Activated naive CD4-positive, alpha-beta T cell treated with anti-CD3 and anti-CD28 coated beads, Interleukin-2, amount 50 U/mL, for 72 hours (primary cell): ENCODE measurements at places on chromosomes 1 and 21. TPM values are rescaled to one million over a fixed set of nuclear protein-coding genes. Genes with fewer than 3 reads are reported as not detected.

Gene CAPZB
- 404 TPM for total RNA-seq

DNA sequence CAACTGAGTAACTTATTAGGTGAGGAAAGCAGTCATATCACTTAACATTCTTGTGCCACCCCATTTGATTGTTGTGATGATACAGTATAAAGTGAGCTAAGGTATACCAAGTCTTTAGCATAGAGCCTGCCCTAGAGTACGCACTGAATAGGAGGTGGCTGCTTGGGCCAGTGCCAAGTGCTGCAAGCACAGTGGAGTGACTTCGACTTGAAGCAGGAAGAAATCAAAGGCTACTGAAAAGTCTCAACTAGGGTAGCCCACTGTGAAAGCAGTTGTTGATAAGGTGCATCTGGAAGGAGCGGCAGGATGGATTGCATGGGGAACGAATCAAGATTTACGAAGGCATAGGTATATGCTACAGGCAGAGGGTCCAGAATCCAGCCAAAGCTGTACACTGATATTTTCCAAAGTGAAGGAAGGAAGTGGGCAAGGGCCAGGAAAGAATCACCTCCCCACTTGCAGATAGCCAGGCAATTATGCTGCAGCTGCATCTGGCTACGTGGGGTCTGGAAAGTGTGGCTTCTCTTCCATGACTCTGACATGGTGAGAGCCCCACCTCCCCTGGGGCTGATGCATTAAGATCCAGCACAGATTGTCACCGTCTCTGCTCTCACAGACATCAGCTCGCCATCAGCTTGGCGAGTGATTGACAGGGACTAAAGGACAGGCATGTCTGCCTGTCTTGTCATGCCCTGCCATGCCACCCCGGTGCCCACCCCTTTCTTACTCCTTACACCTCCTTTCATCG lies 287.0 kb upstream of the PLXNA2 start:
- DNase-seq: no peak

DNA sequence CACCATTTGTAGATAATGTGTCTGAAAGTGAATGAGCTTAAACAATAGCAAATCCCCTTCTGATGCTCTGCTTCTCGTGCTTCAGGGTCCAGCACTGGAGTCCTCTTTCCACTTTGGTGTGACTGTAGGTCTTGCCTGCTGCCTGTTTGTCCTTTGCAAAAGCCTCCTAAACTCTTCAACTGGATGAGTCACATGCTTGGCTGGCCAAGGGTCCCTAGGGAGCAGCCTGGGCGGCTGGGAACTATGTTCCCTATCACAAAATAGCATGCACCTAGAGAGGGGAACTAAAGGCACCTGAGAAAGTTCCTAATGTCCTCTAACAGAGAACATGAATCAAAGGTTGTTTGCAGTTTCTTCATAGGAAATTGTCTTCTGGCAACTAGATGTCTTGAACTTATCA lies 607.2 kb upstream of the PLXNA2 start:
- no peak for DNase-seq

Gene OR10T2
- total RNA-seq: not detected

- DNase-seq: no peak
Measured at GRCh38 chr1:35223084-35223630, 30.2 kb upstream of the SFPQ start.

GRCh38 chr1:7672864-7673263 lies 98.2 kb upstream of the VAMP3 start:
- DNase-seq: no peak

DNA sequence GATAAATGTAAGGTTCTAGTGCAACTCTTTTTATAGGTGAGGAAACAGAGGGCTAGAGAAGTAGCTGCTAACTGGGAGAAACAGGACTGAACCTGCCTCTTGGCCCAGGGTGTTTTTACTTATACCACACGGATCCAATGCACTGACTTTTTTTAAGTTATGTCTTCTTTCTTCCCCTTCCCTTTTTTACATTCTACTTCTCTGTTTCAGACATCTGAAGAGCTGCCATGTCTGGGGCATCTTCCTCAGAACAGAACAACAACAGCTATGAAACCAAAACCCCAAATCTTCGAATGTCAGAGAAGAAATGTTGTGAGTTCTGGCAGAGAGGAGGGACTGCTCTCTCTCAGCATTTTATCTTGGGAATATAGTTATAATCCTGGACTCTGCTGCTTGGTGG lies 1.4 kb downstream of the PFKFB2 start:
- DNase-seq: no peak

Gene FMO5
- total RNA-seq: 0.23 TPM

DNA sequence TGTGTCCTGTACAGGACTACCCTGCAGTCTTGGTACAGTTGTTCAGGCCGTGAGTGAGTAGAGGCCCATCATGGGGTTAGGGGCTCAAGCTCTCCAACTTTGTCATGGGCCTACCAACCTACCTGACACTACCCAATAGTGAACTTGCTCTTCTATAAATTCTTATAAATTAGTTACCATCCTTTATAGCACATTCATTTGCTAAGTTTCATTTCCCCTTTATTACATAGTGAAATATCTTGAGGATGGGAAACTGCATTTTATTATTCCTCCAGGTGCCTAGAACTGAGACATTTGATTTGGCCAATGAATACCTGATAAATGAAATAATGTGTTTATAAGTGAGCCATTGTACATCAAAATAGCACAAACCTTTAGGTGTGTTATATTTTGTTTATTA lies 9.1 kb upstream of the CTH start:
- DNase-seq: no peak
